Hematopoietic multipotent progenitor cell treated with erythropoietin and hydrocortisone succinate and interleukin-3 and kit ligand, for 17 days (in vitro differentiated cells): ENCODE measurements at places on chromosomes 11 and 22.

DNA sequence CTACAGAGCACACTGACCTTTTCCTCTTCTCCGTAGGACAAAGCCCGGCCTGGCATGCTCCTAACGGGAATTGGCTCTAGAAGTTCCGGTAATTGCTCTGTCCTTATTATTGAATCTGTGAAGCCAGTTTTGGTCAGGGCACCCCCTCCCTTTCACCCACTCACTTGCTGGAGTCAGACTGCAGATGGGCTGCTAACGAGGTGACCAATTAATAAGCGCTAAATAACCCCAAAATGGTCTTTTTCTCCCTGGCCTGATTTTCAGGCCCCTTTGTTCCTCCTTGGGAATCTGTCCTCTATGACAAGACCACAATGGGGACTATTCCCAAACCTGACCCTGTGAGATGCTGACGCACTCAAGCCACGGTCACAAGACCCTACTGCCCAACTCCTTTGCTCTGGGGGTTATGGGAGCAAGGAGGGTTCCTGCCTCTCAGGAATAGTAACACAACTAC, 610.0 kb upstream of the CADM1 start:
- no peak for DNase-seq

- DNase-seq, result no peak
Observed at GRCh38 chr22:25514436-25515180, 49.9 kb upstream of the GRK3 start.

DNA sequence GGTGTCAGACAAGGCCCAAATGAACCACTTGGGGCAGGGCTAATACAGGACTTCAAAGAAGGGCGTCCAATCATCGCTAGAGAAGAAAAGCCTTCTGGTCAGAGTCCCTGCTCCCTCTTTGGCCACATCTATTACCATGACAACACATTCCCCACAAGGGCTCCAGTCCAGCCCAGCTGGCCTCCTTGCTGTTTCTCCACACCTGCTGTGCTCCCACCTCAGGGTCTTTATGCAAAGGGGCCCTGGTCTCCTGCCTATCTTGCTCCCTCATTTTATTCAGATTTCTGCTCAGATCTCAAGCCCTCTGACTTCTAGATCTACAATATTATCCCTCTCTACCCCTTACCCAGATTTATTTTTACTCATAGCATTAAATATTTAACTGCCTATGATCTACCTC, 58.0 kb upstream of the KIRREL3 start:
- no peak for DNase-seq

DNA sequence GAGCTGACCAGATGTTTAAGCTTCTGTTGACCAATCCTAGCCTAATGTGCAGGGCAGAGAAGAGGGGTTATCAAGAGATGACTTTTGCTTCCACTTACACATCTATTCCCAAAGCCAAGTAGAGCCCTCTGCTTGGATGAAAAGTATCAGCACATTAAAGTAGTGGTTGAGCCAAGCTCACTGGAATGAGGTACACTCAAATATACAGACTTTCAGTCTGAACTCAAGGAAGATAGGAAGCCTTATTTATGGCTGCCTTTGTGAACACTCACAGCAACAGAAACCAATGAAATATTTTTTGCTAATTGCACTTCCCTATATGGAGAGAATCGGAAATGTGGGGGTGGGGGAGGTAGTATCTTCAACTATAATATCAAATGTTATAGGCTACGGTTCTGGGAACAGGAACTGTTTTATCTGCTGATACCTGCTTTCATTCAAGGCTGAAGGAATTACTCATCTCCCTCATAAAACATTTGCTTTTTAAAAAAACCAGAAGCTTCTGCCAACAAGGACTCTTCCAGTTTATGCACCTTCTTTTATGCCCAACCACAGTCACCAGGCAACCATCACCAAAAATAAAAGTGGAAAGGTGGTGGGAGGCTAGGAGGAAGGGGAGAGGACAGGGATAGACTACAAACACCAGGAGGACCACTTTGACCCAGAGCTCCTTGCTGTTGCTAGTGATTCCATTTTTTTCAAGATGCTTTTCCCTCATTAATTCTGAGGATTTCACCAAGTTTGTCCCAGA, 91.2 kb downstream of the CLPB start:
- DNase-seq, result no peak

GRCh38 chr11:125379981-125380380, 116.1 kb downstream of the FEZ1 start:
- no peak for DNase-seq

GRCh38 chr11:98300719-98301118, 720.0 kb upstream of the CNTN5 start:
- no peak for DNase-seq
